ENCODE measurements at places on chromosomes 5 and 9.

GRCh38 chr5:38473008-38473407 lies 83.4 kb downstream of the LIFR start:
- DNase-seq, result no peak

DNA sequence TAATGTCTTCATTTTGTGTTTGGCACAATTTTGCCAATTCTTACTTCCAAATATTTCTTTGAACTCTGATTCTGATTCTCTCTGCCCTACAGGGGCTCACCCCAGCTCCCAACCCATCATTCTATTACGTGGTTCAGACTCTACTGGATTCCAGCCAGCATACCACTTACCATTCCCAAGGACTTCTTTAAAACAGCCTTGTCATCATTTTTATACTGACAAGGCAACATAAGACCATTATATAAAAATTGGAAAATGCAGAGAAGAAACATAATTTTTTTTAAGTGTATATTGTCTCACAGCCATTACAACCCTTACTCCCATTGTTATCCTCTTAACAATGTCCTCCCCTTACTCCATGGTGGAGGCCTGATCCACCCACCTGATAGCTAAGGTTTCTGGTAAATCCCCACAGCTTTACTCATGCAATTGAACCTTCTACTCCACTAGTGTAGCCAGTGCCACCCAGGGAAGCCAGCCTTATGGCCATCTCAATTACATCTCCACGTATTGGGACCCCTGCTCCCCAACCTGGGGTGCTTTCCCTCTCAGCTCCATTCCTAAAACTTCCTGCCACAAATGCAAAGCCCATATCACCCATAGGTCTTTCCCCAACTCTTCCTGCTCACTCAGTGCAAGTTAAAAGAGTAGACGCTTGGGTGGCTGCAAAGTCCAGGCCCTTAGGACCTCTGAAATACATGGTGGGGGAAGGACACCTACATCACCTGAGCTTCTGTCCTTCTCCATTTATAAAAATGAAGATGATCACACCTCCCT lies 19.1 kb downstream of the UGT3A2 start:
- DNase-seq, result no peak

- no peak for DNase-seq
Observed at GRCh38 chr9:78026947-78027346, 4.7 kb downstream of the GNAQ start.

- DNase-seq, result no peak
Observed at GRCh38 chr9:92714787-92715487, 45.0 kb upstream of the IPPK start.

DNA sequence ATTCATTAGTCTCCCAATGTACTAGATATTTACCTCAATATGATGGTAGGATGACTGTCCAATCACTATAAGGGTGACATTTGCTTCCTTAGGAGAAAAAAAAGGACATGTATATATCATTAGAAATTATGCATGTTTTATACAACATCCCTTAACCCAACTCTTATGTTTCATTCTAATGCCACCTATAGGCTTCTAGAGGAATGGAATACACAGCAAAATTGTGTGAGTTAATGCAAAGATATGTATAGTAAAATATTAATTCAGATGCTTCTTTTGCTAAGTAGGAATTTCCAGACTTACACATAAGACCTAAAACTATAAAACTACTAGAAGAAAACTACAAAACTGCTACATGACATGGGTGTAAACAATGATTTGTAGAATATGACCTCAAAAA lies 3.5 kb downstream of the PRXL2C start:
- DNase-seq, result no peak

GRCh38 chr9:81986051-81986450 lies 2.5 kb upstream of the SPATA31D1 start:
- no peak for DNase-seq

DNA sequence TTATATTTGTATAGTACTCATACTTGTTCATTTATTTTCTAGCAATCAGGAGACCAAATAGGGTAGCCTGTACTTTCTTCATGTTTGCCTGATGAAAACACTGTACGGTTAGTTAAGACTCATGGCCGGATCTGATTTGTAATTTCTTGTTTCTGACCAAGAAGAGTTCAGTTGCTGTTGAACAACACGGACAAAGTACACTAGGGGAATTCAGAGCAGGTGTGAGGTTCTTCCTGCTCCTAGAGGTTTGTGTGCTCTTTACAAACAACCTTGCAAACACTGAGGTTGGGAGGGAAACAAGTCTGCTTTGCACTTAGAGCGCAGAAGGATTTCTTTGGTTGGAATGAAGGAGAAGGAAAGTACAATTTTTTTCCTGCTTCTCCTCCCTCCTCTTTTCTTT lies 69.7 kb downstream of the TRIO start:
- no peak for DNase-seq

DNA sequence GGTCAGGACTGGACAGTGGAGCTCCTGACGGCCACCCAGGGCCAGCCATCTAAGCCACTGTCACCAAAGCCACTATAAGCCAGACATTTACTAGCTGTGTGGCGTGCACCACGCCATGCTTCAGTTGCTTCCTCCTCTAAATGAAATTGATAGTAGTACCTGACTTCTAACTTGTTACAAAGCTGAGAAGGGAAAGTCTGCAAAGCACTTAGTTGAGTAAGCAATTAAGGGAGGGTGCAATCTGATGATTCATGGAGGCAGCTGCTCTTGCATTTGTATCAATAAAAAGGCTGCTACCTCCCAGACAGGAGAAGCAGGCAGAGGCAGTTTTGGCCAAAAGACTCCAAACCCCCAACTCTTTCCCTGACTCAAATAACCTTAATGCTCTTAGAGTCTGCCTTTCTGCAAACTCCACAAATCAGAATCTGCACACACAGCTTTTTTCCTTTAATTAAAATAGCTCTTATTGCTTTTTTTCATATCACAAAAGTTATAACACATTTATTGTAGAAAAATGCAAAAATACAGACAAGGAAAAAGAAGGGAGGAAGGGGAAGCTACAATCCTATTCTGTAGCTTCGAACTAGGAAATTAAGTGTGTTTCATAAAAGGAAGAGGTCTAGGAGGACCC lies 19.3 kb upstream of the RAPGEF1 start:
- DNase-seq, result no peak

DNA sequence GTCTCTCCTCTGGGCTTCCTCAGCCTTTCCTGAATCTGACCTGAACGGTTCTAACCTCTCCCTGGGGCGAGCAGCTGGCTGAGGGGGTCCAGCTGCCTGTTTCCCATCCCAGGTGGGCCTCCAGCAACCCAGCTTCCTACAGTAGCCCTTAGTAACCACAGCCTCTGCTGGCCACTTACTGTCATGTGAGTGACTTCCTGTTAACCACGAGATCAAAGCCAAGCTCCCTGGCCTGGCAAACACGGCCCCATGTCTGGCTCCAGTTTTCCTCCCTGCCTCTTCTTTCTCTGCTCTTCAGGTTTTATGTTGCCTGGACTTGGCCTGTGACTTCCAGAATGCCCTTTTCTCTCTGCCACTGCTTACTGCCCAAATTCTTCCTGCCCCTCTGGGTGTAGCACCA lies 47.2 kb upstream of the DAB2IP start:
- DNase-seq, result no peak

GRCh38 chr5:143297756-143298155 lies 105.7 kb downstream of the NR3C1 start:
- no peak for DNase-seq

DNA sequence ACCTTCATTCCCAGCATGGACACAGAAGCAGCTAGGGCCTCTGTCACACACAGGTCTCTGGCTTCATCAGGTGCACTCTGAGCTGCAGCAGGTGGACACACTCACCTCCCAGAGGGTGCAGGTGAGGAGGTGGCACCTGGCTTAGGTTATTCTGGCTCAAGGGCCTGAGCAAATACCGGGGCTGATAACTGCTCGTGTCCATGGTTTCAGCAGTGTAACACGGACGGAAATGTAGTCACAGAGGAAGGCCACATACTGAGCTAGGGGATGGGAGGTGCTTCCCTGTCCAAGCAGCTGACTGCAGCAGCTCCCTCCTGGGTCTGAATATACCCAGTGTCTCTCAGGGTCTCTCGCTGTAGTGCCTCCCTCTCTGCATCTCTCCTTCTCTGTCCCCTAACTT lies 5.7 kb downstream of the PHF2 start:
- DNase-seq, result no peak

GRCh38 chr5:177496070-177496726 lies 1.2 kb downstream of the PDLIM7 start:
- no peak for DNase-seq

GRCh38 chr5:129358069-129358468 lies 102.0 kb upstream of the ADAMTS19 start:
- DNase-seq, result no peak

GRCh38 chr9:123823194-123823947 lies 106.6 kb downstream of the DENND1A start:
- DNase-seq, result no peak

- DNase-seq, result no peak
Observed at GRCh38 chr9:29806937-29807618, 2233.8 kb upstream of the C9orf72 start.

GRCh38 chr5:160602744-160603143 lies 181.1 kb downstream of the PTTG1 start:
- DNase-seq, result no peak

DNA sequence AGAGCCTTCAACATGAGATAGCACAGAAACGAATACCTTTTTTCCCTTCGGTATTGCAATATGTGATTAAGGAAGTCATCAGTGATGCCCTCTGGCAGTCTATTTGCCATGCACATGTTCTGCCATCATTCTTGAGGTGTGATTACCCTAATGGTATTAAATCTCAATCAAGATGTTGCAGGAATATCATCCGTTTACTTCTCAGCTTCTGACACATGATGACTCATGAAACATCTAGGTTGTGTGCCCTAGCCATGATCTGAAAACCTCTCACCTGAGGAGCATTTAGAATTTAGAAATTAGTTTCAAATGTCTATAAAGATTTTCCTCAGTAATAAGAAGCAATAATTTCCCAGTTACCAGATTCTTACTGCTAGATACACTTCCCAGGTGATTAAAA lies 209.1 kb downstream of the ADGRV1 start:
- DNase-seq, result no peak
